Gastrocnemius medialis (tissue), 4 donors: ENCODE measurements at places on chromosomes 16 and 17.
A peak's percentile ranks its signal among the peaks of the same experiment; 100 is the strongest.

DNA sequence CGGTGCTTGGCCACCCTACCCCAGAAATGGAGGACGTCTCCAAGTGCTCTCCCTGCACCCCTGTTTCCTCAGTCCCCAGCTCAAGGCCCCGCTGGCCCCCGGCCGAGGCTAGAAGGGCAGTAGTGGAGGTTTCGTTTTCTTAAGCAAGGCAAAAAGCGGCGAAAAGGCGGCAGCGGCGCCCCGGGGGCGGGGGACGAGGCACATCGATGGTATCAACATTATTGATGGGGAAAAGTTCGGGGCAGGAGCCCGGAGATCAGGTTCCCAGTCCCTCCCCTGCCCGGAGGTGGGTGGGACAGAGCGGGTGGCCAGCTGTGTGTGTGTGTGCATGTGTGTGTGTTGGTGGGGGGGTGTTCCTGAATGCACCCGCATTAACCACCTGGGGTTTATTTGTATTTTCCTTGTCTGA, 4.1 kb upstream of the SALL1 start:
- peaks cover 10% of the 10 kb centered on the region for H3K4me1 ChIP-seq
- no peaks in the 10 kb centered on the region for H3K36me3 ChIP-seq
- no peak for DNase-seq
- H3K27ac ChIP-seq = no peak overlapping the region
- H3K4me3 ChIP-seq = no peak overlapping the region

DNA sequence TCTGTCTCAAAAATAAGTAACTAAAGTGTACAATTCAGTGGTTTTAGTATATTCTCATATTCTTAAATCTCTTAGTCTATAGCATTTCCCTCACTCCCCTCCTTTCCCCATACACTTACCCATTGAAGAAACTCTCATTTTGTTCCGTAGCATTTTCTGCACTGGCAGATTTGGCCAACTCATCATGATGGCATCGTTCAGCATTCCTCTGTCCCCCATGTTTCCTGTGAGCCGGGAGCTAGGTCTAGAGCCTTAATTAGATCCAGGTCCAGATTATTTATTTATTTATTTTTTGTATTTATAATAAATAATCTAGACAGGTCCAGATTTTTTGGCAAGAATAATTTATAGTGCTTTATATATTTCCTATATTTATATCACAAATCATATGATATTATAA, 31.0 kb downstream of the HEATR3 start:
- no peak for DNase-seq
- no peak overlapping the region for H3K4me3 ChIP-seq
- no peaks in the 10 kb centered on the region for H3K36me3 ChIP-seq
- H3K4me1 ChIP-seq = no peaks in the 10 kb centered on the region

DNA sequence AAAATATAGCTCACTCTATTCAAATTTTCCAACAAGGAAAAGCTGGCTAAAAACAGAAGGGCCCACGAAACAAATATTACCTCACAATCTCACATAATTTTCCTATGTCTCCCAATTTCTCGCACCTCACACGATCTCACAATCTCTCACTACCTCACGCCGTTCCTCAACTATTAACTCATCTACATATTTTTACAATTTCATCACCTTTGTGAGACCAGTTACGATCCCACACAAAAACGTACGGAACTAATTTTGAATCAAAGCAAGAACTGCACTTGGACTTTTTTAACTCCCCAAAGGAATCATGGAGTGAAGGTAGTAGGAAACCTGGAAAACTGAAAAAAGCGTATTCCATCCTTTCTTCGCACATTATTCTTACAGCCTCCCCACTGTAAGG, 1.1 kb downstream of the CBX1 start:
- peaks cover 6% of the 10 kb centered on the region for H3K4me1 ChIP-seq
- no peaks in the 10 kb centered on the region for H3K36me3 ChIP-seq
- no peak for DNase-seq
- peak overlapping the region; percentile 89 for H3K27ac ChIP-seq
- no peaks in the 10 kb centered on the region for H3K27me3 ChIP-seq

DNA sequence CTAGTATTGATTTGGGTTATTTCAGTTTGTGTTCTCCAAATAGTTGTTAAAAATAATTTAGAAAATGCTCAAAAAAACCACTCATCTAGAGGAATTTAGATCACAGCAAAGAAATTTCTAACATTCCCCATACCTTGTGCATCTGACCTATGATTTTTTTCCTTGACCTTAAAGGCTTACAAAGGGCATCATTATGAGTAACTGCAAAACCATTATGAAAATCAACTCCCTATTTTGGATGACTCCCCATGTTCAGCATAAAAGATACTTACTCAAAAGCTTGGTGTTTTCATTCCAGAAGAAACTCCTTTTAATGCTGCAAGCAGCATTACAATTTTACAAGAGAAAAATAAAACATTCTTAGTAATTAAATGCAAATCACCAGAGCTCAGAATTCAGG, 83.2 kb downstream of the GRIN2A start:
- H3K27ac ChIP-seq = no peak overlapping the region
- no peak overlapping the region for H3K4me3 ChIP-seq
- H3K36me3 ChIP-seq = no peaks in the 10 kb centered on the region
- no peaks in the 10 kb centered on the region for H3K27me3 ChIP-seq
- H3K4me1 ChIP-seq = no peaks in the 10 kb centered on the region

GRCh38 chr17:82439194-82439828, 11.2 kb downstream of the CYBC1 start:
- H3K27ac ChIP-seq = no peak overlapping the region
- no peak overlapping the region for H3K4me3 ChIP-seq
- no peak for DNase-seq
- no peaks in the 10 kb centered on the region for H3K27me3 ChIP-seq
- H3K36me3 ChIP-seq = peaks cover 29% of the 10 kb centered on the region

DNA sequence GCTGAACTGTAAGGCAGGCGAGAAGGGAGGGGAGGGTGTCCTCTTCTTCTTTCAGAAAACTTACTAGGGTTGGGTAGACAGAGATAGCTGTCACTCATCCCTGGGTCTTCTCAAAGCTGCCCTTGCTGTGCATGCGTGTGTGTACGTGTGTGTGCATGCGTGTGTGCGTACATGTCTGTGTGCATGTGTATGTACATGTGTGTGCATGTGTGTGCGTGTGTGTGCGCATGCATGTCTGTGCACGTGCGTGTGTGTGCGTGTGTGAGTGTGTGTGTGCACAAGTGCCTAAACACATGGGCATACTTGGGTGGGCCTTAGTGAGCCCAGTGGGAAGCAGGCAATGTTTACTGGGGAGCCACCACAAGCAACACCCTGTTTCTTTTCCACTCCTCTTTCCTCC, 154.8 kb upstream of the TNRC6C start:
- H3K36me3 ChIP-seq = no peaks in the 10 kb centered on the region
- no peak overlapping the region for H3K4me3 ChIP-seq
- no peak for DNase-seq
- no peak overlapping the region for H3K27ac ChIP-seq
- no peaks in the 10 kb centered on the region for H3K27me3 ChIP-seq
- H3K4me1 ChIP-seq = peaks cover 5% of the 10 kb centered on the region

DNA sequence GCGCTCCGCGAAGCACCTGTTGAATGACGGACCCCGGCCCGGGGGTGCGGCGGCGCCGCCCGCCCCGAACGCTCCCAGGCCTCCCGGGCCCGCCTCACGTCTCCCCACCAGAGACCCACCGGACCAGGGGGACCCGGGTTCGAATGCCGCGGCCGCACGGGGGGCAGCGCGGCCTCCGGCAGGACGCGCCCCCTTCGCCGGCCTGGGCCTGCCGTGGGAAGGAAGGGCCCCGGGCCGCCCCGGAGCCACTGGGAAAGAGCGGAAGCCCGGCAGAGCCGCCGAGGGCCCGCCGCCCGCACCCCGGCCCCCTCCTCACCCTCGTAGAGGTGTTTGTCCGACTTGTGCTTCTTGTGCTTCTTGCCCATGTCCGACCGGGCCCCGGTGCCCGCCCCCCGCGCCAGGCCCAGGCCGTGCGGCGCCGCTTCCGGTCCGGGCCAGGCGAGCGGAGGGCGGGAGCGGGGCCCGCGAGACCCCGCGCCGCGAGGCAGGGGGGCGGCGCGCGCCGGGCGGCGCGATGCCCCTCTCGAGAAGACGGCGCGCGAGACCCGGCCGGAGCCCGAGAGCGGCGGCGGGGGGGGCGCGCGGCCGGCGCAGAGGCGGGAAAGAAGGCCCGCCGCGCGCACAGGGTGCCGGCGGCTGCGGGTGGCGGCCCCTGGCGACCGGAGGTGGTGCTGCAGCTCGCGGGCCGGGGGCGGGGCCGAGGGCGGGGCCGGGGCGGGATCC, at the start of gene BRD7:
Gene BRD7, minus strand, starts transcription at position 579 of the 723 bp plus-strand sequence. Its CDS starts 214 bp downstream, at position 365.
- H3K27me3 ChIP-seq = no peaks in the 10 kb centered on the region
- H3K4me3 ChIP-seq = peak within 1 kb of the TSS; percentile 98
- H3K36me3 ChIP-seq = no peaks in the 10 kb centered on the region
- H3K4me1 ChIP-seq = peaks cover 20% of the 10 kb centered on the region
- DNase-seq = peak; percentile 50

- no peaks in the 10 kb centered on the region for H3K27me3 ChIP-seq
- H3K36me3 ChIP-seq = no peaks in the 10 kb centered on the region
- no peak overlapping the region for H3K27ac ChIP-seq
These were observed 24.4 kb upstream of the WSCD1 start for GRCh38 chr17:6045621-6046357.

GRCh38 chr16:89246383-89246902, 28.9 kb downstream of the ZNF778 start:
- H3K4me1 ChIP-seq = peaks cover 7% of the 10 kb centered on the region
- H3K4me3 ChIP-seq = peak overlapping the region; percentile 77
- no peaks in the 10 kb centered on the region for H3K36me3 ChIP-seq
- H3K27me3 ChIP-seq = peaks cover 9% of the 10 kb centered on the region
- no peak for DNase-seq
- H3K27ac ChIP-seq = no peak overlapping the region

- peaks cover 7% of the 10 kb centered on the region for H3K27me3 ChIP-seq
- no peaks in the 10 kb centered on the region for H3K36me3 ChIP-seq
- H3K4me3 ChIP-seq = no peak overlapping the region
- H3K4me1 ChIP-seq = no peaks in the 10 kb centered on the region
- no peak overlapping the region for H3K27ac ChIP-seq
- DNase-seq = no peak
These were observed 44.1 kb downstream of the COX4I1 start for GRCh38 chr16:85843471-85844168.
